Stimulated activated naive CD4-positive, alpha-beta T cell (primary cell): ENCODE measurements at places on chromosomes 11 and 22.

DNA sequence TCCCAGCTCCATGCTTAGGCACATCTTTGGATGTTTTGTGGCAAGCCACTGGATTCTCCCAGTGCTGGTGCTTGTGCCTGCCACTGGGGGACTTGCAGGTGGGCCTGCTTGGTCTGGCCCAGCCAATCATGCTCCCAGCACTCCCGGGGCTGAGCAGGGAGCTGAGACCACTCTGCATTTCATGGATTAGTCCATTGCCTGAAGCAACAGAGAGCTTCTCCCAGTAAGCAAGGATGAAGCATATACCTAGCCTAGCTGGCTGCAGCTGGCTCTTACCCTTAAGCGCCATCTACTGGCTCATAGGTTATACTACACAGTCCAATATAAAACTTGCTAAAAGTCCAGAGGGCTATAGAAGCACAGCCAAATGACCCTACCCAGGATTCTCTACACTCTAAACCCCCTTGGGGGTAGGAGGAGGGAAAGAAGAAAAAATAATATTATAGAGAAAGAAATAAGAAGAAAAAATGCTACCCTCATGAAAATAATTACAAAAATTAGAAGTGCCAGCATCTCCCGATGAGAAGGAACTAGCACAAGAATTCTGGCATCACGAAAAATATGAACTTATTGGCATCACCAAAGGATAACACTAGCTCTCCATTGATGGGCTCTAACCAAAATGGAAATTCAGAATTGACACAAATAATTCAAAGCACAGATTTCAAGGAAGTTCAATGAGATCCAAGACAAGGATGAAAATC lies 275.3 kb downstream of the C11orf87 start:
- DNase-seq, result no peak

DNA sequence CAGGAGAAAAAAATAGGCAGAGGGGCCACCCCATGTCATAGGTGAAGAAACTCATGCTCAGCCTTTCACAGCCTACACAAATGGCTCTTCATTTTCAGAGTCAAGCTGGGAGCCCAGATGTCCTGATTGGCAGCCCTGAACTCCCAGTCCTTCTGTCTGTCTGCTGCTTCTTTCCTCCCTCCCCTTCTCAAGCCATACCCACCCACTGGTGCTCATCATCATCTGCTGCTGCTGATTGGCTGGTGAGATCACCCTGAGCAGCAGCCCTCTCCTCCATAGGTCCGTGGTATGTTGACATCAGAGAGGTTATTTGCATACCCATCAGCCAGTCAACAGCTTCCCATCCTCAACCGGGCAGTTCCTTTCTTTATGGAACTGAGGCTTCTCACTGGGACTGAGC lies 46.1 kb upstream of the PRDM11 start:
- no peak for DNase-seq

DNA sequence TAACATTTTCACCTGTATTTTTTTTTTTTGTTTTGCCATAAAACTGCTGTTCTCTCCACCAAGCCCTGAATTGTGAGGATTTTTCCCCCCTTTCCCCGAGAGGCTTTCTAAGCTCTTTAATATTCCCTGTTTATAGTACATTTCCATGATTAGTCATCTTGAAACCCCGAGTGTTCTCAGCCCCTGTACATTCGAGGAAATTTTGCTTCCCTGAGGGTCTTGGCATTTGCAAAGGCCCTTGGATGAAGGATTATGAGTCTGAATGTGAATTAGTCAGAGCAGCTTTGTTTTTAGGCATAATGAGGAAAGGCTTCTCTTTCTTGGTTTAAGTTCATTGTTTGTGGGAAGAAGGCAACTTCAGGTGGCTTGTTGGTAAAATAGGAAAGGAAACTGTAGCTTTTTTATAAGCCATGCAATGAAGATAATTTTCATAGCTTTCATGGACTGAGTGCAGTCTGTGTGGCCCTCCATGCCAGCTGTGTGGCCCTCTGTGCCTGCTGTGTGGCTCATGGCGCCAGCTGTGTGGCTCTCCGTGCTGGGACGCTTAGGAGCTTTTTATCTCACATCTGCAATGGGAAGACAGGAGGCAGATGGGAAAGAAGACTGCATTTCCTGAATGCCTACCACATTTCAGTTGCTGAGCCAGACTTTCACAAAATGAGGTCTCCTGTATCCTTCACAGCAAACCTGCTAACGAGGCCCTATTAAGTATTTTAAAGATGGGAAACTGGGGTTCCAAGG lies 129.0 kb downstream of the TEAD1 start:
- DNase-seq, result no peak

- no peak for DNase-seq
Measured at GRCh38 chr22:20864186-20864908, 5.5 kb downstream of the SNAP29 start.

DNA sequence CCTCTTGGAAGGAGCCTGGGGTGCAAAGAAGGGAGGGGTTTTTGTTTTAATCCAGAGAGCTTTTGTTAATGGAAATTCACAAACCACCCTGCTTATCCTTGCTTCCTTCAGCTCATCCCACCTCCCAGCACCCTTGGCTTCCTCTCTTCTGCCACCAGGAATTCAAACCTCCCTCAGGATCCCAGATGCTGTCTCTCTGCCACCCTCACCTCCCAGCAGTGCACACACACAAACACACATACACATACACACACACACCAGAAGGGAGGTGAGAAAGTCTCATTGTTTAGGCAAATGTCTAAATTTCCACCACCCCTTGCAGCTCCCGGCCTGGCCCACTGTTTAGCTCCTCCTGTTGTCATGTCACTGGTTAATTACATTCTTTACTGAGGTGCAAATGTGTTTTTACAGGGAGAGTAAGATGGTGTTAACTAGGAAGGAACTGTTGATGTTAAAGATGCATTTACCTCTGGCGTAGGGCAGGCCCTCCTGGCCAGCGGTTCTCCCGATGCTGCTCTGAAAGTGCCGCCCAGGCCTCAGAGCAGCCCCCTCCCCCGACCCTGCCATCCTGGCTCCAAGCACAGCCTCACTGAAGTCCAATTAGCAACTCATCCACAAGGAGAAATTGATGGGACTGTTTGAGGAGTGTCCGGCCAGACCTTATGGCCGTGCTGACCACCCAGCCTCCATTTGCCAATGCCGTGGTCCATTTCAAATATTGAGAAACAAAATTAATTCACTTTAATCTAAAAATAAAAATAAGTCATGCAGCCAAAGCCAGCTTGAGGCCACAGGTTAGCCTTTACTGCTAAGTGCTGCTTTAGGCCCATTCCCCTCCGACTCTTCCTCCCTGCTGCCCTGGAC lies 165.4 kb downstream of the FEZ1 start:
- DNase-seq, result no peak

GRCh38 chr22:48091656-48092223 lies 1329.3 kb downstream of the TBC1D22A start:
- no peak for DNase-seq

- no peak for DNase-seq
Measured at GRCh38 chr11:130740819-130741218, 175.5 kb downstream of the SNX19 start.

DNA sequence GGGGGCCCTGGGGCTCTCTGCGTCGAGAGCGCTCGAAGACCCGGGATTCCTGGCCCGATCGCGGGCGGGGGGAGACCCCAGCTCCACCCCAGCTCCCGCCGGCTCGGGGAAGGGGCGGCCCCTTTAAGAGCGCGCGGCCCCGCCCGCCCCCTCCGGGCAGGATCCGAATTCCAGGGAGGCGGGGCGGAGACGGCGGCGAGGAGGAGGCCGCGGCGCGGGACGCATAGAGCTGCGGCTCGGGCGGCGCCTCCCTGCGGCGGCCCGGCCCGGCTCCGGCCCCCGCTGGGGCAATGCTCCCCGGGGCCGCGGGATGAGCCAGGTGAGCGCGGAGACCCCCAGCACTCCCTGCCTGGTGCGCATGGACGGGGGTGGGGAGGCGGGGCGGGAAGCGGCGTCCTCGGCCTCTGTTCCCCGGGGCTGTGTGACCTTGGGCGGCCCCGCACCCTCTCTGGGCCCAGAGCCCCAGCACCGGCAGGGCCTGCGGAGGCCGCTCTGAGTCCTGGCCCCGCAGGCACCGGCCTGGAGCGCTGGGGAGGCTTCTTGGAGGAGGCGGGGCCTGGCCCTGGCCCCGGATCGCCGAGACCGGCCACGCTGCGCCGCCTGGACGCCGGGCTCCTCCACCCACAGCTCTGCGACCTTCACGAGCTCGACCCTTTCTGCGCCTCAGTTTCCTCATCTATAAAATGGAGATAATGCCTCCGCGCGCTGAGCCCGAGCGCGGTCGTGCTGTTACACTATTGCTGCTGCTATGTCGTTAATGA lies 565 bp downstream of the GAS2L1 start:
- DNase-seq, result peak; percentile 20

DNA sequence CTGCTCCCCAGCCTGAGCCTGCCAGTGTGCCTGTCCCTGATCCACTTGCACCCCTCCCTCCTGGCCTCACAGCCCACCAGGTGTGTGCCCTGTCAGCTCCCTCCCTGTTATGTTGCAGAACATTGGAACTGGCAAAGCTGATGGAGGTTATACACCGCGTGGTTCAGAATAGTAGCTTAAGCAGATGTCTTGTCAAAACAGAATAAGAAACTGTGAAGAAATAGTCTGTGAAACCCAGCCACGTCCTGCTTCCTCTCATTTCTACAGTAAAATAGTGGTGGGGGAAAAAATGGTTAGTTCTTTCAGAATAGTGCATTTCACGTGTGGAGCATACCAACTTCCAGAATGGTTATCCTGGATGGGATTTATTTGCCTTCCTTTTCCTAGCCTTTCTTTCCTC lies 161.2 kb upstream of the NAV2 start:
- no peak for DNase-seq
